ENCODE measurements at places on chromosomes 4 and X. TPM values are rescaled to one million over a fixed set of nuclear protein-coding genes. Genes with fewer than 3 reads are reported as not detected.

The SLC26A1 gene
- total RNA-seq, result not detected

The AIFM1 gene
- total RNA-seq, result 35.6 TPM

The IL13RA2 gene
- total RNA-seq, result 0.44 TPM

The SSX2B gene
- not detected for total RNA-seq

The GNL3L gene
- total RNA-seq, result 24.6 TPM

GRCh38 chrX:108420481-108420880 is 17.7 kb downstream of the COL4A6 start:
- no peak overlapping the region for H3K27ac ChIP-seq
- no peaks in the 10 kb centered on the region for H3K4me1 ChIP-seq
- DNase-seq, result no peak
- no peak overlapping the region for H3K4me3 ChIP-seq
- H3K27me3 ChIP-seq, result no peaks in the 10 kb centered on the region

Data from right atrium auricular region (tissue), 2 donors.